ENCODE measurements at places on chromosomes 12 and 14.
A peak's percentile ranks its signal among the peaks of the same experiment; 100 is the strongest.

GRCh38 chr14:76307786-76308780 lies 67.9 kb upstream of the ESRRB start:
- no peak for DNase-seq

DNA sequence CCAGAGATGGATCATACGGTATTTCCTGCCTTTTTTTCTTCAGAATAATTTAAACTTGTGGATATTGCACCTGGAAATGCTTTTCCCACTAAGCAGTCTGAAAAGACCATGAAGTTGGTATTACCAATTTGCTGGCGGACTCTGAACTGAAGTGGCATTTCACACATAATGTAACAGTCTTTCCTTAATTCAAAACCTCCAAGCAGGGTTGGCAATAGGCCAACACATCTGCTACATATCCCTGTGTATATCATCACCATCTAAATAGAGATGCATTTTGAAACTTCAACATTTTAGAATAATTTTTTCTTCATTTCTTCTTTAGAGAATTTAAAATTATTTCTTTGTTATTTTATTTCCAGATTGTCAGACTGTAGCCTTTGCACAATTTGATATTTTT lies 100.5 kb downstream of the TSPAN8 start:
- no peak for DNase-seq

- DNase-seq, result no peak
Observed at GRCh38 chr14:95211721-95212504, 54.6 kb upstream of the DICER1 start.

DNA sequence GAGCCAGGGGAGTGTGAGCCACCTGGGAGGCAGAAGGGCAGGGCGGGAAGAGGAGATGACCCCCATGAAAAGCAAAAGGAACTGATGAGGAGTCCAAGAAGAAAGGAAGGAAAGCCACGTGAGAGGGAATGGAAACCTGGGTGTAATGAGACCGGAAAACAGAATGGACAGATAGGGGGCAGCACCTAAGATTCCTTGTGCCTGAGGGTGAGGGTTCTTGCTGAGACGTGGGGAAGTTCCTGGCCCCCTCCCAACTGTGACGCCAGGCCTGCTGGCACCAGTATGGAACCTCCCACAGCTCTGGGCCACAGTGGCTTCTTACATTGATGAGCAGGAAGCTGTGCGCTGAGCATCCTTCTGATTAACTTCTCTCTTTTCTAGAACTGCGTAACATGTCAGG lies 30.8 kb downstream of the TTC7B start:
- DNase-seq, result no peak

DNA sequence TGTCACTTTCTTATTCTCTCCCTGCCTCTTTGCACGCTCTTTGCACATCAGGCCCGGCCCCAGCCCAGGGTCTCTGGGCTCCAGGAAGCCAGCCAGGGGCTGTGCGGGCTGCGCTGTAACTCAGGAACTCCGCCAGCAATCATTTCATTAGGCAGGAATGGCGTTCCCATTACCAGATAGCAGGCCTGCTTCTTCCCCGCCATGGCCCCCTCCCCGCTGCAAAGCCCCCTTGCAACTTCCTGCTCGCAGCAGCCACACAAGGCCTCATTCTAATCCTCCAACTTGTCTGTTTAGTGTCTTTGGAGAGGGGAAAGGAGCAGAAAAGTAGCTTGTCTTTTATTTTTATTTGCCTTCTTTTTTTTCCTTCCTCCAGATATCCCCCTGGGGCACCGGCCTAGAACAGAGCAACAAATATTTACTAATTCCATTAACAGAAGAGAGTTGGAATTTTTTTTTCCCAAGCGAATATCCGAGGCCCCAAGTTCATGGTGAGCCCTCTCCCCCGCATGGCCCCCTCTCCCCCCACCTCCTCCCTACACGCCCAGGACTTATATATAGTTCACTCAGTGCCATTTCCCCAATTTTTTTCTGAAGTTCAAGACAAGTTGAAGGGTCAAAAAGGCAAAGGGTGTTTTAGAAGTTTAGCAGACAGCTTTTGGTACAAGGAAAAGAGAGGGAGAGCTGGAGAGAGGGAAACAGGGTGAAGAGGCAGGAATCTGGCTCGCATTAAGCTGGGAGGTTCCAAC lies 329.4 kb upstream of the TBX3 start:
- DNase-seq, result no peak

- DNase-seq, result no peak
Observed at GRCh38 chr12:5242440-5242839, 189.5 kb upstream of the NTF3 start.

GRCh38 chr12:117580718-117581062 lies 219.3 kb upstream of the NOS1 start:
- DNase-seq, result peak; percentile 66

DNA sequence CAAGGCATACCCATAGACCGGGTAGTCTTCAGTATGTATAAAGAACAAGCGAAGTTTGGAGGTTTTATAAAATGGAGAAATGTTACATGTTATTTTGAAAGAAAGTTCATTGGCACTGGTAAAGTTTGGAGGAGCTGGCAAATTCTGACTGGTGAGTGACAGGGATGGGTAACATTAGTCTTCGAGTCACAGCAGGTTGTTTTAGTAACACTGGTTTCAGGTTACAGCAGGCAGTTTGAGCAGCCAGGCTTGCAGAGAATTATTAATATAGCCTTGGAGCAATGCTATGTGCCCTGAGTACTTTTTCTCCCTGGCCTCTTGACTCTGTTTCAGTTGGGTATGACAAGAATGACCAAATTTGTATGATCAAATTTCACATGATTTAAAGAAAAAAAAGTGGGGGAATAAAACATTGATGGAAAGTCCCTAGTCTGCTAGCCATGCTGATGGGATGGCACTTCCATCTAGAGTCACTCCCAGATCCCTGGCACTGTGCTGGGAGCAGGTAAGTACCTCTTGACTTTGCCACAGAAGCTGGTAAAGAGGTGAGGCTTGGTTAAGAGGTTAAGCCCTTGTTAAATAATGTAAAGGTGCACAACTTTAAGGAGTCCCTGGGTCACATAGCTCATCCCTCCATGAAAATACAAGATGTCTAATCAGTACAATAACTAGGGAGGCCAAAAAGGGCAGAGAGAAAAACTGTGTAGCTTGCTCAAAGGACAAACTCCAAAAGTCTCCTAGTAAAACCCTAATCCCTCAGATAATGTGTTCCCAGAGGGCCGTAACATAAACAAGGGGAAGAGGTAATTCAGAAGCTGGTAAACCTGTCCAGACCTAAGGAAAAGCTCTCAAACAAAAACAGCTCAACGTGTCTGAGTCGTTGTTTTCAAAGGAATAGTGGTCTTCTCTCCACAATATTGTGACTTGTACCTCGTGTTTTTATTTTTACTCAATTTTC lies 12.7 kb upstream of the SVOP start:
- DNase-seq, result no peak

- no peak for DNase-seq
Observed at GRCh38 chr12:62632411-62632918, 165.8 kb downstream of the MON2 start.

GRCh38 chr12:47080725-47081502 lies 1.2 kb upstream of the AMIGO2 start:
- no peak for DNase-seq

GRCh38 chr12:56763753-56764657 lies 881 bp downstream of the HSD17B6 start:
- DNase-seq, result no peak

DNA sequence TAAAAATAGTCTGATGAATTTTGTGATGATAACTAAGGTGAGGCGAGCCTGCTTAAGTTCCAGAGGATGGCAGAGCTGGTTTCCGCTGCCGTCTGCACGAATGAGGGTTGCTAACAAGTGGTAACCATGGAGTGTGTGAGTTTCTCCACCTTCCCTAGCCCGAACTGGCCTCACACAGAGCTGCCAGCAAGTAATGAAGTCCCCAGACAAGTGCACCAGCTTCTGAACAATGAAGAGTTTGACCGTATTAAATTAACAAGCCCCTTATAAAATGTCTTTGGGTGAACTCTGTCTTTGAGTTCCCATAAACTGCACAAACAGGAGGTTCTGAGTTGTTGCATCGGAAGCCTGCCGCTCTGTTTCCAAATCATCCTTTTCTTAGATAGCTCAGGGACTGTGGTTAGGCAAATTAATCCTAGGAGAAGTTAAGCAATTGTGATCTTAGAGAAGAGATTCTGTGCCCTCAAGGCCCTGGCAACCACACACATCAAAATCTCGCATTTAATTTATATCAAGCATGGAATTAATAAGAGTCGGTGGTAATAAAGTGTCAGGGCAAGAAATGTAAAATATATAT lies 274.1 kb upstream of the DAAM1 start:
- DNase-seq, result no peak

GRCh38 chr14:84546236-84546635 lies 983.7 kb upstream of the FLRT2 start:
- DNase-seq, result no peak

- DNase-seq, result no peak
Observed at GRCh38 chr14:77108753-77109152, 10.7 kb downstream of the CIPC start.

DNA sequence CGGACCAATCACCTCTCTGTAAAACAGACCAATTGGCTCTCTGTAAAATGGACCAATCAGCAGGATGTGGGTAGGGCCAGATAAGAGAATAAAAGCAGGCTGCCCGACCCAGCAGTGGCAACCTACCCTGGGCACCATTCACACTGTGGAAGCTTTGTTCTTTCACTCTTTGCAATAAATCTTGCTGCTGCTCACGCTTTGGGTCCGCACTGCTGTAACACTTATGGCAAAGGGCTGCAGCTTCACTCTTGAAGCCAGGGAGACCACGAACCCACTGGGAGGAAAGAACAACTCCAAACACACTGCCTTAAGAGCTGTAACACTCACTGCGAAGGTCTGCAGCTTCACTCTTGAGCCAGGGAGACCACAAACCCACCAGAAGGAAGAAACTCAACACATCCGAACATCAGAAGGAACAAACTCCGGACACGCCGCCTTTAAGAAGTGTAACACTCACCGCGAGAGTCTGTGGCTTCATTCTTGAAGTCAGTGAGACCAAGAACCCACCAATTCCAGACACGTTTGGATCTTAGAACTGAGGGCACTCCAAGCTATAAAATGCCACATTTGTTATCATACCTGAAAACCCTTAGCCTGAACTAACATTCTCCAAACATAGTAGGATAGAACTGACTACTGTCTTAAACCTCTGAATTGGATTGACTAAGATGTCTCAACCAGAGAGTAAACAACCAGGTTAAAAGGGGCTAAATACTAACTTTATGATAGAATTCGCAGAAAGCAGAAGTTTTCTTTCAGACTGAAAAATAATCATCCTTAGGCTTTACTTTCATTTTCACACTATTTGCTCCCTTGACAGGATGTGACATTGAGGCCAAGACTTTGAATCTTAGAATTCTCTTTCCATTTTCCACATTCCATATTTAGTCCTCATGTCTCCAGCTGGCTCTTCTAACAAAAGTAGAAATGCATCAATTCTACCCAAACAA lies 33.6 kb downstream of the CDKL1 start:
- DNase-seq, result no peak

DNA sequence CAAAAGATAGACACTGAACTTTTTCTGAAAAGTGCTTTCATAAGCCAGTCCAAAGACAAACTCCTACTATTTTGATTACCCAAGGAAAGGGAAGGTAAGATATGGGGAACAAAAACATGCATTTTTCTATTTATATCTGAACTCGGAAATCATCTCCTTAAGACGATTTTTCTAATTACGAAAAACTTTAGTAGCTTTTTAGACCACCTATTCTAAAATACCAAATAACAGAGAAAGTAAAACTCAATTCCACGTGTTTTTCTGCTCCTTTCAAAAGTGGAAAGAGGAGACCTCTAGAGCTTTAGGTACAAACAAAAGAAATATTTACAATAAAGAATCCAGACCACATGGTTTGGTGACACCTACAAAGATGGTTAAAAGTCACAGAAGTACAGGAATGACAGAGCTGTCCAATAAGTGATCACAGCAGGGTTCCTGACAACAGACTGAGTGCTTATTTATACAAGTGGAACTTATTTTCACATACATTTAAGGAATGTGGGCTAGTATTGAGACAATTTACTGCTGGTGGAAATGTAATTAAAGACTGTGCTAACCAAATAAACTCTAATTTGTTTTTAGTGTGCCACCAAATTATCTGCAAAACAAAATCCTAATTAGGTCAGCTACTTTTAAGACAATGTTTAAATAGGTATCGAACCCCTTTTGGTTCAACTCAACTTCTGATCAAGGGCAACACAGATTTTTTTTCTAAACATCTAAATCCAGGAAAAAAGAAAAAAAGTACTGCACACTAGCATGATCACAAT lies 2.4 kb downstream of the LRIG3 start:
- DNase-seq, result no peak

DNA sequence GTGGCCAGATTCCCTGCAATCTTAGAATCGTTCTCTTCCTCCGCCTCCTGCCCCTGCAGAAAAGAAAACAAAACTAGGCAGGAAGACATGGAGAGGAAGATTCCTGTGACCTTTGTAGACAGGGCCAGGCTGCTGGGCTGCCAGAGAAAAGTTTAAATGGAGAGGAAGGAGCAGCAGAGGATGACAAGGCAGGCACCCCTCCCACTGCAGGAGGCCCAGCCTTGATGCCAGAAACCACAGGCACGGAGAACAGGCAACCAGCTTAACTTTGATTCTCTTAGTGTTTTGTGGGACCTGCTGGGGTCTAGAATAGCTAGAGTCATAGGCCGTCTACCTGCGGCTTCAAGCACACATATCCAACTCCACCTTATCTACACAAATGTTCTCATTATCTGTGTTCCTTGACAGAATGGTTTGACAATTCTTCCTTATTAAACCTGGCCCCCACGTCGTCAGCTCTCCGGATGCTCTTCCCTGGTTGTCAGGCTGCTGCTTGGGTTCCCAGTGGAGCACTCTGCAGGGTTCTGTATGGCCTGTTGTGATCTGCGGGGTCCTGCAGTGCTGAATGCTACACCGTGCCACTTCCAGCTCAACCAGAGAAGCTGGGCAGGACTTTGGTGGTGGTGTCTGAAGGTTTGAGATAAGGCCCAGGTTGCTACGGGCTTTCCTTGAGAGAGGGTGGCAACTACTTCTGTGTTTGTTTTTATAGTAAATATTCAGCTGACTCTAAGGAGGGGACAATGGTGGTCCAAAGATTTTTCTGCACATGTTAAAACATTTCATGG lies 609.5 kb downstream of the AACS start:
- DNase-seq, result no peak

GRCh38 chr14:24116128-24116814 lies 1.5 kb upstream of the NRL start:
- DNase-seq, result no peak

- no peak for DNase-seq
Observed at GRCh38 chr14:56650048-56650447, 70.5 kb downstream of the TMEM260 start.

- DNase-seq, result no peak
Observed at GRCh38 chr14:76089575-76089974, 62.1 kb upstream of the GPATCH2L start.

GRCh38 chr14:38128640-38129039 lies 79.1 kb upstream of the SSTR1 start:
- DNase-seq, result no peak

- no peak for DNase-seq
Observed at GRCh38 chr12:12048714-12049113, 22.0 kb upstream of the BCL2L14 start.

DNA sequence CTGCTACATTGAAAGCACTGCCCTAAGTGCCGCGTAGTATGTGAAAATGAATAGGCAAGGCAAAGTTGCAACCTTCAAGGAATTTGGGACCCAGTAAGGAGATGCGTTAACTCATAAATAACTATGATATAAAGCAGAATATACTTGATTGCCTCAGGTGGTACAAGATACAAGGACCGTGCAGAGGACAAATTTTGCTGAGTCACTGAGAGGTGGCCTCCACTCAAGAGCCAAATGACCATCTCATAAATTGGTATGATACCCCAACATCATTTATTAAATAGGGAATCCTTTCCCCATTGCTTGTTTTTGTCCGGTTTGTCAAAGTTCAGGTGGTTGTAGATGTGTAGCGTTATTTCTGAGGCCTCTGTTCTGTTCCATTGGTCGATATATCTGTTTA lies 35.7 kb downstream of the IGF1 start:
- DNase-seq, result no peak

Measured in neuronal stem cell (in vitro differentiated cells).